ENCODE measurements at places on chromosomes 11 and 22.

DNA sequence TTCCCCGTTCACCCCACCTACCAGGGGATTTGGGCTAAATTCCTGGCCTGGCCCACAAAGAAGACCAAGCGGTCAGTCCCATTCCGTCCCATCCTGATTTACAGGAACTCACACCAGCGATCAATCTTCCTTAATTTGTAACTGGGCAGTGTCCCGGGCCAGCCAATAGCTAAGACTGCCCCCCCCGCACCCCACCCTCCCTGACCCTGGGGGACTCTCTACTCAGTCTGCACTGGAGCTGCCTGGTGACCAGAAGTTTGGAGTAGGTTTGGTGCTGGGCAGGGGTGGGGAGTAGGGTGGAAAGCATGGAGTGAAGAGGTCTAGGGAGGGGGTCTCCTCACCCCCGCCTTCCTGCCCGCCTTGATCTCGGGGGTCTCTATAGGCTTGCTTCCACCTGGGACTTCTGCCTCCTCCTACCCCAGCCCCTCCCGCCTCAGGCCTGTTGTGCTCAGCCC is at the start of gene SERPING1:
TSS of gene SERPING1 (plus strand) at position 225 of the 455 bp plus-strand sequence. CDS start 586 bp downstream, outside the sequence.
- DNase-seq: no peak

DNA sequence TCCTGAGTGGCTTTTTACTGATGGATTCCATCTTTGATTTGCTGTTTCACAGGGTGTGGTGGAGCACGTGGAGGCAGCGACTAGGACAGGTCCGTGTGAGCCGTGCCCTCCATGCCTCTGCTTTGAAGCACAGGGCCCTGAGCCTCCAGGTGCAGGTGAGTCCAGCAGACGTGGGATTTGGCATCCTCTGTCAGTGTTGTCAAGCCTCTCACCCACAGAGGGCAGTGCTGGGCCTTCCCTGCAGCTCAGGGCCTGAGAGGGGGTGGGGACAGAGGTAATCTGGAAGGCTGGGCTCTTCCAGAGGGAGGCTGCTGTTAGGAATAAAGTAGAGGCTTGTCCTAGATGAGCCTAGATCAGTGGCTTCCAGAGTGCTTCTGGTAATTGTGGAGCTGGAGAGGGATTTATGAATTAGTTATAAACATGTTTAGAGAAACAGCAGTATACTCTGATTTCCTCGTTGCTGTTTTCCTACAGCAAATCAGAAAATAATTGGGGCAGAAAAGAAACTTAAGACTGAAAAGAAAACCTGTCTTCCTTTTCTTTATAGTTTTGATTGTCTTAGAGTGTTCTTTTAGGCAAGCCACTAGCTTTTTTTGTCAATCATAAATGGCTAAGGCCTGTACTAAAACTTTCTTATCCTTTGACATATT is 65.0 kb downstream of the SFI1 start:
- peak; percentile 42 for DNase-seq

- no peak for DNase-seq
Measured at GRCh38 chr11:63417174-63417852, 47.7 kb downstream of the SLC22A9 start.

DNA sequence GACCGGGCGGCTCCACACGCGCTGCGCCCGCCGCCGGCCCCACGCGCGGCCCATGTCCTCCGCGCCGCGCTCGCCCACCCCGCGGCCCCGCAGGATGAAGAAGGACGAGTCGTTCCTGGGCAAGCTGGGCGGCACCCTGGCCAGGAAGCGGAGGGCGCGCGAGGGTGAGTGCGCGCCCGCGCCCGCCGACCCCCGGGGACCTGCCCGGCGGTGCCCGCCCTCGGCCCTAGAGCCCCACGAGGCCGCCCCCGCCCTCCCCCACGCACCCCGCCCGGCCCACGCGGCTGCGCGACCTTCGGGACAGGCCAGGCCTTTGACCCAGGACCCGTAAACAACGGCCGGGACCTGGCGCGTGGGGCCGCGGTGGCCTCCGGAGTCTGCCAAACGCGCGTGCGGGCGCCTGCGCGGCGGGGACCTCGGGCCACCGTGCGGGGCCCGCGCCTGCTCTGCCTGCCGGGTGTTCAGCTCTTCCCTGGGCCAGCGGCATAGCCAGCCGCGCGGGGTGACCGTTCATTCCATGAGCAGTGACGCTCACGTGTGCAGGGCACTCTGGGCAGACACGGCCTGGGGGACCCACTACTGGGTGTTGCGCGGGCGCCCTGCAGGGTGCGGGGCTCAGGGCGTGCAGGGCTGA is at the start of gene PARVB:
TSS of gene PARVB (plus strand) at position 15 of the 634 bp plus-strand sequence. CDS start at position 53, 38 bp downstream.
- DNase-seq: peak; percentile 34

DNA sequence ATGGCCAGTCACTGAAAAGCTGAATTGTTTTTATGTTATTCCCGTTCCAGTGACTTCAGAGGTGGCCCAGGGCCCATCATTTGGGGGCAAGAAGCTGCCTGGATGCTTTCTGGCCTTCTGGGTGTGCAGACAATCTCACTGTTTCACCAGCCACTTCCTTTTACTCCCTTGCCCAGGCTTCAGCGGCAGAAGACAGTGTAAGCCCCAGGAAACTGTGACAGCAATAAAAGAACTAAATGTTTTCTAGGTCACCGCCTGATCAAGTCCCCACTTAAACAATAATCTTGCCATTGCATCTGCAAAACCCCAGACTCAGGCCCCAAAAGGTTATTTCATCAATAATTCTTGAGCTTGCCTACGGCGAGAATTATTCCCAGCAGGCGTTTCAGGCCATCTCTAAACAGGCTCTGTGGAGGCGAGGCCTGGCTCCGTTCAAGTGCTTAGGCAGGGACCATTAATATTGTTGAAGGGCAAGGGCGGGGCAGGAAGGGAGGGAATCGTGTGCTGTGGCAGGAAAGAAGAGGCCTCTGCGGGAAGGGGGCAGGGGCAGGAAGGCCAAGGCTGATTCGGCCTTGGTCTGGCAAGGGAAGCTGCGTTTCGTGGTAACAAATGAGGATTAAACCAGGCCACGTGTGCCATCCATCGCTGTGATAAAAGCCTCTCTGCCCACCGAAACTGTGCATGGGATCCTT is 252.3 kb downstream of the KIRREL3 start:
- no peak for DNase-seq

DNA sequence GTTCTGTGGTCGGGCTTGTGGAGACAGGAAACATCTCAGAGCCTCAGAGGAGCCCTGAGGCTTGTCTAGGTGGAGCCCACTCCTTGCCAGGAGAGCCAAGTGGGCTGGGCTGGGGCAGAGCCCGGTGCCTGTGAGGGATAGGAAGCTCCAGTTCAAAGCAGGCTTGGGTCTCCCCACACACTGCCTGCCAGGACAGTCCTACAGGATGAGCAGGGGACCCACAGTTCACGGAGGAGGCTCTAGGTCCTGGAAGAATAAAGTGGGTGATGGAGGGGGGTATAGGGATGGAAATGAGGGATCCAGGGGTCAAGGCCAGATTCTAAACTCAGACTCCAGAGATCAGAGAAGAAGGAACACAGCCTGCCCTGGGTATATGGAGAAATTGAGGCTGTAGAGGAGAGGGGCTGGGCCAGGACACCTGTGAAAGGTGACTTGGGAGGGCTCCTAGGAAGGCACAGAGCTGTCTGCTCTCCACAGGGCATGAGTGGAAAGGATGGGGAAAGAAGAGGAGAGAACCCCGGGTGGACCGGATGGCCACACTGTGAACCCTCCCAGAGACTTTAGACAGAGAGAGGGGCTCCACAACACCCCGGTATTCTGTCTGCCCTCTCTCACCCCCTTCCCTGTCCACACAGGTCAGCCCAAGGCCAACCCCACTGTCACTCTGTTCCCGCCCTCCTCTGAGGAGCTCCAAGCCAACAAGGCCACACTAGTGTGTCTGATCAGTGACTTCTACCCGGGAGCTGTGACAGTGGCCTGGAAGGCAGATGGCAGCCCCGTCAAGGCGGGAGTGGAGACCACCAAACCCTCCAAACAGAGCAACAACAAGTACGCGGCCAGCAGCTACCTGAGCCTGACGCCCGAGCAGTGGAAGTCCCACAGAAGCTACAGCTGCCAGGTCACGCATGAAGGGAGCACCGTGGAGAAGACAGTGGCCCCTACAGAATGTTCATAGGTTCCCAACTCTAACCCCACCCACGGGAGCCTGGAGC is 7.4 kb downstream of the IGLL5 start:
- DNase-seq: peak; percentile 17

DNA sequence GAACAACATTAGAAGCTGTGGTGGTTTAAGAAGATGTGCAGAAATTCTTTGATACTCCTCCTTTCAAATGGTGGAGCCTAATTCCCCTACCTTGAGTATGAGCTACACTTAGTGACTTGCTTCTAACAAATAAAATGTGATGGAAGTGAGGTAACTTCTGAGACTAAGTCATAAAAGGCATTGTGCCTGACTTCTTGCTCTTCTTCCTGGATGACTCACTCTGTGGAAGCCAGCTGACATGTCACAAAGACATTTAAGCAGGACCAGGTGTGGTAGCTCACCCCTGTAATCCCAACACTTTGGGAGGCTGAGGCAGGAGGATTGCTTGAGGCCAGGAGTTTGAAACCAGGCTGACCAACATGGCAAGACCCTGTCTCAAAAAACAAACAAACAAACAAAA is 3.9 kb upstream of the PLA2G3 start:
- no peak for DNase-seq

DNA sequence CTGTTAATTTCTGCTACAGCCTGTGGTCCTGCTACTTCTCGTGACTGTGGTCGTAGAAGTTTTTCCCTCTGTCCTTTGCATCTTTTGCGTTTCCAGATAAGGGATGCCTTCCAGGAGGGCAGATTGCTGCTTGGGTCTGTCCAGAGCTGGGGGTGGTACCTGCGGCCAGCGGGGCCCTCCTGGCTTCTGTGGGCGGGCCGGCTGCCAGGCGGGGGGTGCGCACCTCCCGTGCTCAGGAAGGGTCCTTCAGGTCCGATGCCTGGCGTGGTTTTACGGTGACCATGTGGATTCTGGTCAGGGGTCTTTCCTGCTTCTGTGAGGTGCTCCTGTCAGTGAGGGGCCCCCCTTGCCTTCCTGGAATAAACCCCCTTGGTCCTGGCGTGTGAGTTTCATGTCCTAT is 84.8 kb downstream of the KCNQ1 start:
- no peak for DNase-seq

DNA sequence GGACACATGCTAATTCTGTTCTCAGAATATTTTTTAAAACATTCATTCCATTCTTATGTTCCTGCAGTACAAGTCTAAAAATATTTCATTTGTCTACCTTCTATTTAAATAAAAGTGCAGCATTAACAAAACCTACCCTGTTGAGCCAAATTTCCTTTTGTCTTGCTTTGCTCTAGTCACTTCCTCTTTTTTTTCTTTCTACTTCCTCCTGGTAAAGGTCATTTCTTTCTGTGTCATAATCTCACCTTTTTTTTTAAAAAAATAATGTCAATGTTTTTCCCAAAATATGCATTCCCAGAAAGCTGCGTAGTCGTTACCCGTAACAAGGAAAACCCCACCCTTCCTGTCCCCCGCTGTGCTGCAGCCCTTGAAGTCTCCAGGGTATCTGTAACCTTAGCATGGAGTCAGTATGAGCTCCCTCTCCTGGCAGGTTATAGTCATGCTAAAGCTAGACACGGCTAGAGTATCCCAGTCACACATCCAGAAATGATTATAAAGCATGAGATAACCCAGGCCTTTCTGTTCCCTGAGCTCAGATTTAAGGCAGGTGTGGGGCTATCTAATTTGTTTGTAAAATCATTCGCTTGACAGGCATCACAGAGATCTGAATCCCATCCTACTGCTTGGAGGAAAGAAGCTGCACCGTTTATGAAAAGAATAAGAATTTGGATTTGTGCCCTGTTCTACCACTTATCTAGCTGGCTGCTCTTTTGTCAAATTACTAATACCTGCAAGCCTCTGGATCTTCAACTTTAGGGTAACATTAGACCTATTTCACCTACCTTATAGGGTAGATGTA is 51.1 kb upstream of the EED start:
- peak; percentile 50 for DNase-seq

DNA sequence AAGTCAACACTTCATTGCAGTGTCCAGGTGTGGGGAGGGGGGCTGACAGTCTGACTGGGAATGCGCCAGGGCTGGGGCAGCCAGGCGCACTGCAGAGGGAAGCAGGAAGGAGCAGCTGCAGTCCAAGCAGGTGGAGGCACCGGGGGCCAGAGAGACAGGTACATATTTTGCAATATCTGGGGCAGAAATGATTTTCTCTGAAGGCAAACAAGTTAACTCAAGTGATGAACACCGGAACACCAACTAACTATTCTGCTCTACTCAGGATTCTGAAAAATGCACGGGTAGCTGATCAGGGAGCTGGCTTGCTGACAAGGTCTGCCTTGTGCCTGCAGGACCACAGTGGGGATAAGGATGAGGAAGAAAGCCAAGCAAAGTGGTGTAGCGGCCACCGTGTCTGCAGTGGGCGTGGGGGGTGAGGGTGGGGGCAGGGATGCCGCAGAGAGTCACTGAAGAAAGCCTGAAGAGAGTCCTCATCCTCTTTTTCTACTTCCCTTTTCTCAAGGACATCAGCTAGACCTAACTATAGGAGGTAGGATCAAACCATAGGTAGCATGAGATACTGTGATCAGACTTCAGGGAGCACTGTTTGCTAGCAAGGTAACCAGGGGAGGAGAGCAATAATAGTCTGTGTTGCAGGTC is 83.4 kb downstream of the SCN3B start:
- DNase-seq: no peak

GRCh38 chr11:2264366-2265053 is 5.9 kb downstream of the ASCL2 start:
- DNase-seq: no peak

- no peak for DNase-seq
Measured at GRCh38 chr11:28250192-28250591, 142.0 kb downstream of the METTL15 start.

DNA sequence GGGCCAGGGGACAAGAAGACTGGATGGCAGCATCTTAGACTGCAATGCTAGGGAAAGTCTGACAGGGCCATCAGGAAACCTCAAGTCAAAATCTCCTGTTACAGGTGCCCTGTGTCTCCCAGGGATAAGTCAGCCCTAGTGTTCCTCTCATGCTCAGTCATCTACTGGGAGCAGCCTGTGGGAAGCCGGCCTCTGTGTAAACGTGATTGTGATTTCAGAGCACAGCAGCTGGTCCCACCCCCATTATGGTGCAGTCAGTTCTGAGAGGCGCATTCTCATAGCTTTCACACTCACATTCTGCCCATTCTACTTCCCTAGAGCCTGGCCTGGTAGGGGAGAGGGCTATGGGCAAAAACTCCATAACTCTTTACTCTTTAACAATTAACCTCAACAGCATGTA is 7.2 kb upstream of the SLN start:
- no peak for DNase-seq

DNA sequence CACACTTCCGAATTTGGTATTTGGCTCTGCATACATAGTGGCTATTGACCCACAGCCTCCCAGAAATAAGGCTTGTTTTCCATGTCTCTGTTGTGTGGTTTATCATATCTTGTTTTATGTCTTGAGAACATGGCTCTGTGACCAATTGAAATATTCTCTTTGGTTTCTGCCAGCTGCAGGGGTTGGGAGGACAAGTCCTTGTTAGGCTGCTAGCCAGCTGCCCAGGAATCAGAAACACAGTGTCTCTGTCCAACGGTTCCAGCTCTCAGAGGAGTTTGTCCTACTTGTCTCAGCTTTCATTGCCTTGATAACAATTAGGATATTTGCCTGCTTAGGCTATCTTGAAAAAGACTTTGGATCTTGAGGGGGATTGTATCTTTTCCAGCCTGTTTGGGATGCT is 6.0 kb upstream of the SLC7A4 start:
- no peak for DNase-seq

GRCh38 chr22:47115921-47116320 is 353.5 kb downstream of the TBC1D22A start:
- no peak for DNase-seq

- no peak for DNase-seq
Measured at GRCh38 chr11:129278586-129279319, 86.6 kb upstream of the ARHGAP32 start.

- DNase-seq: no peak
Measured at GRCh38 chr11:72969894-72970335, 155.7 kb downstream of the ATG16L2 start.

GRCh38 chr11:125886997-125887372 is 483 bp upstream of the HYLS1 start:
- DNase-seq: no peak

GRCh38 chr11:65435981-65436411 is 13.4 kb downstream of the NEAT1 start:
- DNase-seq: no peak
